ENCODE measurements at places on chromosomes 12 and 14.

- peak; percentile 25 for DNase-seq
Observed at GRCh38 chr12:87866578-87867292, 162.5 kb downstream of the C12orf50 start.

DNA sequence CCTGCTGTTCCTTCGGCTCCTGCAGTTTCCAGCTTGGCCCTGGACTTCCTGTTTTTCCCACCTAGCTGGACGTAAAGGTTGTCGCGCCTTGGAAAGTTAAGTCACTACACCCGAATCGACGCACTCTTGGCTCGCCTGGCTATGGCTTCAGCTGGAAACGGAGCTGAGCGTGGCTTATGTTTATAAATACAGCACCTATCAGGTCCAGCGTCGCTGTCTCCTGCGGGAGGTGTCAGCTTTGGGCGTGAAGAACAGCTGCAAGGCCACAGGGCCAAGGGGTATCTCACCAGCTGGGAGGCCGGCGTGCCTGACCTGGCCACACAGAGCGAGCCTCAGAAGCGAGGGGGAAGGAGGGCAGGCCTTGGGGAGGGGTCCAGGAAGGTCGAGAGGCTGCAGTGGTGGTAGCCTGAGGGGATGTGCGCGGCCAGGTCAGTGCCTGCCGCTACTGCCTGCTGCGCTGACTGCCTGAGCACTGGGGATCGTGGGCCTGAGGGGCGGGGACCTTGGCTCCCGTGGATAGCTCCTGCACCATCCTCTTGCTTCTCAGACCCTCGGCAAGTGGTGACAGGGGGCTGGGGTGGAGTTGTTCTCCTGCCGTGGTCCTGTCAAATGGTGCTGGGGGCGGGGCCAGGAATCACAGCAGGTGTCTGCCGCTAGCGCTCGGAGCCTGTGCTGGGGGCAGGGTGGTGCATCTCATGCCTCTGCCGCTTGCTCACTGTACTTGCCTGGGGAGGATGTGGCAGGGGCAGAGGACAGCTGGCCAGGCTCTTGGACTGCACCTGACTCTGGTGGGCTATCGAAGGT, 12.5 kb downstream of the PACS2 start:
- no peak for DNase-seq

DNA sequence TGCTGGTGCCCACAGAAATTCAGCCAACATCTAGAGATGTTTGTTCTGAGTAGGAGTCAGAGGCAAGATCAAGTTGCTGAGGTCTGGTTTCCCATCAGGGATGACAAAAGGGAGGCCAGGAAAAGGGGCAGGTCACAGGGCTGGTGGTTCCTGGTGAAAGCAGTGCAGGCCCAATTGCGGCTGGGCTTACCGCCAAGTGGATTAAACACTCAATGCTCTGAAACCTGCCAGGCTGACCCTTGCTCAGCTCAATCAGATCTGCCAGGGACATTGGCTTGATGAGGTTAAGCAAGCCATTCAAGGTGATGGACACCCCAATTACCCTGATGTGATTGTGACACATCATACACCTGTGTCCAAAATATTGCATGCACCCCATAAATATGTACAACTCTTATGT, 5.5 kb upstream of the OAS1 start:
- no peak for DNase-seq

GRCh38 chr14:75175677-75176141, 703 bp downstream of the TMED10 start:
- DNase-seq, result no peak

DNA sequence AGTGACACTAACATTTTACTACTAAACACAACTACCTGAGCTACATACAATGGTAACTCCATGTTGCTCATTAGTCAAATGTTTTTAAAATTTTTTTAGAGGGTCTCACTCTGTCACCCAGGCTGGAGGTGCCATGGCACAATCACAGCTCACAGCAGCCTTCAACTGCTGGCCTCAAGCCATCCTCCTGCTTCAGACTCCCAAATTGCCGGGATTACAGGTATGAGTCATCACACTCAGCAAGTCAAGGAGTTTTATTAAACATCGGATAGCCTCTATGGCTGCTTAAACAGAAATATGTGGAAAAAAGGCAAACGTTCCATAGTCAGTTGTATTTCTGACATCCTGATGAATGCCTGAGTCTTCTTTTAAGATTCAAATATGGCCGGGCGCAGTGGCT, 11.1 kb upstream of the NPFF start:
- DNase-seq, result peak; percentile 30

DNA sequence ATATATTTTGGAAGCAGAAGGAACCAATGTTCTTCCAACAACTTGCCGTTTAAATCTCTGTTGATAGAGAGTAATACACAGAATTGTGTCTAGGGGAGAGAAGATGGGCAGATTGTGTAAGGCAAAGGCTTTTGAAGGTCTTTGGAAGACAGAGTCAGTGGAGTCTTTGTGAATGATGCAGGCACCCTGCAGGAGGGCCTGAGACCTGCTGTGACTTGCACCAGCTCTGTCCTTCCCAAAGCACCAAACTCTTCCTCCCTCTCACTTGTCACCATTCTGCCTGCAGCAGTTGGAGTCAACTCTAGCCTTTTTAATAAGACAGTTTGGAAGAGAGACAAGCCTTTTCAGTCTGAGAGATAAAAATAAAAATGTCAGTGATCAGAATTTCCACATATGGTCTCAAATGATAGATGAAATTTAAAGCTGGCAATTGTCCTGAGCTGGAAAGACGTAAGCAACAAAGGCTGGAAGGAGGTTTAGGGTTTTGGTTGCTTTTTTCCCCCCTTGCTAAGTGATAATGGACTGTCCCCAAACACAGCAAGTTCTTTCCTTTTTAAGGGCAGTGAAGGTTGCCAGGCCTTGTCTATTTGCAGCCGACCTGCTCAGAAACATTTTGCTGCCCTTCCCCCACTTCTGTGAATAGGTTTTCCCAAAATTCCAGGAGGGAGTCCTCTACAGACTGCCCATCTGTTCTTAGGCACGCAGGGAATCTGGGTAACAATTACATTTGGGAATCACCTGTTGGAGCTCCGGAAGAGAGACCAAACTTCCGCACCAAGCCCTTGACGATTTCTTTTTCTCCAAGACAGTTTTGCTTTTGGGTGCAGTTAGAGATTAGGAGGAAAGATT, 103.0 kb upstream of the NTF3 start:
- DNase-seq, result no peak

DNA sequence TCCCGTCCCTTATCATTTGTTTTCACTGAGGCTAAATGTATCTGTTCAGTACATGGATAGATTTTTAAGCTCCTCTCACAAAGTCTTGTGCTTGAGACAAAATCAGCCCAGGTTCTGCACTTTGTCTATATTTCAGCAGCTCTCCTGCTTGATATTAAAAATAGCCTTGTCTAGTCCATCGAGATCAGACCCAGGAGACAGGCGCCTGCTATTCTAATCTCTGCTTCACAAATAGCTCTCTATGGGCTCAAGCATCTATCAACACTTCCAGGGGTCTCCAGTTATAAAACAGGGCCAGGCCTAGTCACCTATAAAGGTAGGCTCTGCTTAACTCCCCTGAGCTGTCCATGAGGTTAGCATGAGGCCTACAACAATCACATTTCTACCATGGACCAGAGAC, 62.5 kb downstream of the ZFP36L1 start:
- DNase-seq, result no peak

- no peak for DNase-seq
Observed at GRCh38 chr14:79036441-79036840, 866.3 kb downstream of the NRXN3 start.
